ENCODE measurements at places on chromosomes 7 and 10.

- no peak for DNase-seq
These were observed 13.8 kb downstream of the LRRC4 start for GRCh38 chr7:128017460-128017859.

DNA sequence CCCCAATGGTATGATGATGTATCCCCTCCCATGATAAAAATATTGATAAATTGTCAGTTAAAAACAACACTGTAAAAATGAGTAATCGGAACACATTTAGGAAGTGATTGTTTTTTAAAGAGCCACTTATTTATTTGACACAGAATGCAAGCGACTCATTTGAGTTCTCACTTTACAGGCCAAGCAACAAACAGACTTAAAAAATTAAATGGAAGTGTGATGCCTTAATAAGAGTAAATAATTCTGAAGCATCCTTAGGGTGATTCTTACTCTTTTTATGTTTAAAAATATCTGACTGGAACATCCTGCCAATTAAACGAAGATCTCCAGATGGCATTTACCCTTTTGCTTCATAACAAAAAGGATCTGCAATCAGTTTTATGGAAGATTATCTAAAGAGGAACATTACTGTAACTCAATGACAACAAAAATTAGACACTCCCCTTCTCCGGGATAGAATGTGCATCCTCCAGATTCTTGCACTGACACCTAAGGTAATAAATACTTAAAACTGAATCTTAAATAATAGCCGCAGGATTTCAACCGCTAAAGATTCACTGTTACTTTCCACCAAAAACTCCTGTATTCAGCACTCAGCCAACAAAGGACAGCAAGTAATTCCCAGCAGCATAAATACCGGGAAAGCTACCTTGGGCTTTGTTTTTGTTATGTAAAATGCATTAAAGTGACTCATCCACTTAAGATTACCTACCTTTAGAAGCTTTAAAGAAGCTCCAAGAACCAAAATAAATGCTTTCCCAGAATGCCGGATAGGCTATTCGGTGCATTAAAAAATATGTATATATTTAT lies 1.7 kb downstream of the CACNA2D1 start:
- no peak for DNase-seq

DNA sequence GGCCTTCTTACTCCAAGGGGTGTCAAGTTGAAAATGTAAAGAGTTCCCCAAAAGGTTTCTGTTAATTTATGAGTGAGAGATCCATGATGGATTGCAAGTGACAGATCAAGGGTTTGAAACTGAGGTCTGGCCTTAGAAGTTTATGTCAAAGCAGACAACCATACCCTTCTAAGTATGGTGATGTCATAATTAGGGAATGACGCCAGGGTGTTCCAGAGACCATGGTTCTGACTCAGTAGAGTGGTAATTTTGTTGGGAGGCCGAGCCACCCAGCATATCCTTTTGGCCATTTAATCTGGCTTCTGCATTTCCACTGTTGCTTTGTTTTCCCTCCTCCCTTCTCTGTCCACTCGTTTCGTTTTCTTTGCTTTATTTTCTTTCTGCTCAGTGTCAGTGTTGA lies 2.7 kb downstream of the TRUB1 start:
- no peak for DNase-seq

DNA sequence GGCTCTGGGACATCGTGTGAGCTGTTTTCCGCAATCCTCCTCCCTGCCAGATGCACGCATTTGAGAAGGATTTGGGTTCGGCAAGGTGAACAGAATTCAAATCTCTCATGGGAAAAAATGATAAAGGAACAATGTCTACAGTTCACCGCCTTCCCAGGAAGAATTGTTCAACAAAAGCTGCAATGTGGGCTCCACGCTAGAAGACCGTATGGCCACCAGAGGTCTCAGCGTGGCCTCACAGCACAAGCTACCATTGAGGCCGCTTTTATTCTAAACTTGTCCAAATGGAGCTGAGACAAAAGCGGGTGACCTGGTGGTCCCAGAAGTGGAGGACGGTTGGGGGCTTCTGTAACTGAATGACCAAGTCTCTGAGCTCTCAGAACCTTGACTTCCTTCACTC lies 733.1 kb downstream of the PARD3 start:
- DNase-seq = no peak

GRCh38 chr7:38153515-38153914 lies 24.5 kb upstream of the STARD3NL start:
- DNase-seq = no peak

GRCh38 chr10:22174442-22174841 lies 43.4 kb downstream of the EBLN1 start:
- DNase-seq = no peak

- no peak for DNase-seq
These were observed 22.5 kb downstream of the CCDC186 start for GRCh38 chr10:114151486-114151885.

- DNase-seq = no peak
These were observed 48.2 kb upstream of the AMPH start for GRCh38 chr7:38679419-38679818.

DNA sequence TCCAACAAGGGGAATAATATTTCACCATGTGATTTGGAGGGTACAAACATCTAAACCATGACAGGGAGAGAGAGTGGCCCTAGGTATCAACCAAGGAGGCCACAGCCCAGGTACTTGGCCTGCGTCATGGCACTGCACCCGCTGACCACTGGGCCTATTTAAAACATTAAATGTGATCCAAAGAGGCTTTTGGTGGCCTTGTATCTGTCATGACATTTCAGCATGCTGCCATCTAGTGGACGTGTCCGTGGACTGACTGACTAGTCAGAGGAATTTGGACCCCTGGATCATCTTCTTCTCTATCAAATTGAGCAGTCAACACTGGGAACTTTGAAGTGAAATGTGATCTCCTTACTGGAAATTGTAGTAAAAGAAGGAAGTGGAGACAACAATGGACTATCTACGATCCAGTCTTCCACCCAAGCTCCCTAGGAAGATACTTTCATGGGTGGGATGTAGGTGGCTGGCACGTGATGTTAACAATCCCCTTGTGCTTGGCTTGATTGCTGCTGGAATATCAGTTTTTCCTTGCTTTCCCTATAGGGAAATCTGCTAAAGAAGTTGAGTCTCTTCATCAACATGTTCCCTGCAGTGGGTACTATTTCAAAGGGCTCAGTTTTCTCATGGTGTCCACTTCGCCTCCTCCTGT lies 24.6 kb upstream of the ITGA8 start:
- peak; percentile 60 for DNase-seq

DNA sequence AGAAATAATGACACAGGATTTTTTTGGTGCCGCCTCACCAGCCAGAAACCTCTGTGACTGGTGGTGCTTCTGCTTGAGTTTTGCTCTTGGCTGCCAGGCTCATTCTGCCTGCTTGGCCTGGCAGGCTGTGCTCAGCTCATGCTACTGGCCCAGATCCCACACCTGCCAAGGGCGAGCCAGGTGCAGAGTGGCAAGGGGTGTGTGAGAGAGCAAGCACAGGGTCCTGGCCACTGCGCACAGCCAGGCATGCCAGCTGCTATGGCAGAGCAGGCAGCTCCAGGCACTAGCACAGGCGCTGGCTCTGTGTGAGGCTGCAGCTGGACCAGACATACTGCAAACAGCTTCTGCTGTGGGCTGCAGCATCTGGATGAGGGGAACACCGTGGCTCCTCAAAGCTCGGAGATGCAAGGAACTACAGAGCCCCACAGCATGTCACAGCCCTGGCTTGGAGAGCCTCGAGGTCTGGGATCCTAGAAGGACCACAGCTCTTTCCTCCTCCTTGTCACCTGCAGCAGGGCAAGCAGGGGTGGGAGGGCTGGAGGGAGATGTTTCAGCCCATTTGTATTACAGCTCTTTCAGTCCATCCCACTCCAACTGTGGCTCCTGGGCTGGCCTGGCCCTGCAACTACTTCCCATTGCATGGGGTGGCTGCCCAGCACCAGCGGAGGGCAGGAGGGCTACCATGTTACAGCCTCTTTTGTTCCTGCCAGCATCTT lies 313.4 kb upstream of the SEMA3C start:
- no peak for DNase-seq

DNA sequence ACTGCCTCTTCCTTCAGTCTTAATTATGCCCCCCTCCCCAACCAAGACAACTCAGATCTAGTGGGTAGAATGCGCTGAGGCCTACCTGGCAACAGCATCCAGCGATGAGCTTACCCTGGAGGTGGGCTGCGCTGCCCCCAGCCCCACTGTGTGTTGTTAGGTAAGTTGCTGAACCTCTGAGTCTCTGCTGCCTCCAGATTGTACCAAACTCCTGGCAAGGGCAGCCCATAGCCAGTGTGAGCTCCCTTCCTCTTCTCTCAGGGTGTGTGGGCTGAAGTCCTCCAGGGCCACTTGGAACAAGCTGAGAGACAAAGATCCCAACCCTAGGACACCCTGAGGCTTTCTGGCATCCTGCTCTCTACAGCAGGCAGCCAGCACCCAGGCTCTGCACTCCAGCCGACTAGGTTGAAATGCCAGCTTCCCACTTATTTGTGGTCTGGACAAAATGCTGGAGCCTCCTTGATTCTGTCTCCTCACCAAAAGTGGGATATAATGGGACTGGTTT lies 135.3 kb downstream of the ARHGAP22 start:
- no peak for DNase-seq

DNA sequence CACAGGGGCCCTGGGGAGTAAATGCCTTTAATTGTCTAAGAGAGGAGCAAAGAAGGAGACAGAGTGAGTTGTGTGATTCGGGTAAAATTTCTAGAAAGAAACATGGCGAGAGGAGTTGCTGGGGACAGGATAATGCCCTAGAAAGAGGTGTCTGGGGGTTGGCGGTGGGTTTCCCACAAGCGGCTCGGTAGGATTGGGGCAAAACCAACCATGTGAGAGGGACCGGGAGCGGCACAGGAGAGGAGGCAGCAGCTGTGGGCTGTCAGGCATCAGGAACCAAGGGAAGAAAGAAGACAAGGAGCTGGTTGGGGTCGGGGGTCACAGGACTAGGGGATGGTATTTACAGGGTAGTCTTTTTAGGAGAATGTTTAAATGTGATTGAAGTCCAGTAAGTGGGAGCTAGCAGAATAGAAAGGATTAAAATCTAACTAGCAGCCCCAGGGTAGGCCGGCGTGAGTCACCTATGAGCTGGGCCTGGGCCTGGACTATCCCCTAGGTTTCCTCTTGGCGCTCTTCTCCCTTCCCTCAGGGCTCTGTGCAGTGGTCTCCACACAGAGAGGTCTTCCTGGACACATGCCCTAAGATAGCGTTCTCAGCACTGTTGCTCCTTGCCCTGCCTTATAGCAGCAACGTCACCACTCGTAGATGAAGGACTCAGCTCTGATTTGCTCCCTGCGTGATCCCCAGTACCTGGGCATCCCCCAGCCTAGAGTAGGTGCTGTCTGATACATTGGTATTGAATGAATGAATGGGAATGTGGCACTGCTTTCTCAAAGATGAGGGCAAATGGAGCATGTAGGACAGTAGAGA lies 32.6 kb downstream of the IKZF1 start:
- no peak for DNase-seq

DNA sequence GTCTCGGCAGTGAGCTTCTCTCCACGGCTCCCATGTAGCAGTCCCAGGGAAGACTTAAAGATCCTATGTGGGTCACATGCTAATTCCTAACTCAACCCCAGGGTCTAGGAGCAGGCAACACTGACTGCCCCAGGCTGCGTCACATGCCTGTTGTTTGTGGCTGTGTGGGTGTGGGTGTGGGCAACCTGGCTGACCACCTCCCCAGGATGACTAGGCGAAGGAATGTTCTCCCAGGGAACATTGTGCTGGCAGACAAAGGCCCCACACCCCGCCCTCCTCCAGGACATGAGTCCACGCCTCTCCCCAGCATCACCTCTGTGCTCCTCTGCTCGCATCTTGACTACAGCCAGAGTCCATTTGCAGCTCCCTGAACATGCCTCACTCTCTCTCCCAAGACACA lies 30.3 kb downstream of the SLC29A3 start:
- DNase-seq = no peak

- no peak for DNase-seq
These were observed 257.0 kb downstream of the CREB5 start for GRCh38 chr7:28669330-28669729.

- DNase-seq = no peak
These were observed 192.1 kb downstream of the SORCS1 start for GRCh38 chr10:106972381-106972780.

DNA sequence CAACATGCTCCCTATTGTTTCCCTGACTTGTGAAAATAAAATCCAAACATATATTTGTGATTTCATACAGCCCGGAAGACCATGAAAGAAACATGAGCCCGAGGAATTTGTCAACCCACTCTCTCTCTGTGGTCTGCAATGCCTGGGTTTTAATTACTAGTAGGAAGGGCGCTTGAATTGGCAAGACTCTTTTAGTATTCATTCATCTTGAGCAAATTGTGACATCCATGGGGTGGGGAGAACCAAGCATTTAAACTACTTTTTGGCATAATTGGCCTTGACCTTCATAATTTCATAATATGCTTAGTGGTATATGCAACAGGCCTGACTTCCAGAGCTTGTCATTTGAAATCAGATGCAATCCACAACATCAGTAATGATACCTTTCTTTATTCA lies 142.4 kb upstream of the BMPER start:
- DNase-seq = no peak

- no peak for DNase-seq
These were observed 280.8 kb downstream of the ARHGAP12 start for GRCh38 chr10:31647861-31648260.

GRCh38 chr7:132381742-132382472 lies 194.4 kb downstream of the PLXNA4 start:
- no peak for DNase-seq

- no peak for DNase-seq
These were observed 141.1 kb downstream of the CCSER2 start for GRCh38 chr10:84469470-84469869.

- peak; percentile 71 for DNase-seq
These were observed 44.7 kb downstream of the PDE1C start for GRCh38 chr7:32025381-32026082.

DNA sequence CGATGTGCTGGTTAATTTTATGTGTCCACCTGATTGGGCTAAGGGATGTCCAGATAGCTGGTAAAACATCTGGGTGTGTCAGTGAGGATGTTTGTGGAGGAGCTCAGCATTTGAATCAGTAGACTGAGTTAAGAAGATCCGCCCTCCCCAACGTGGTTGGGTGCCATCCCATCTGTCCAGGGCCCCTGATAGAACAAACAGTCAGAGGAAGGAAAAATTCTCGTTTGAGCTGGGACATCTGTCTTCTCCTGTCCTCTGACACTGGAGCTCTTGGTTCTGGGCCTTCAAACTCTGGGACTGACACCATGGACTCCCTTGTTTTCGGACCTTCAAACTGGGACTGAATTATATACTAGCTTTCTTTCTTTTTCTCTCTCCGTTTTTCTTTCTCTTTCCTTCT lies 59.6 kb downstream of the CARD11 start:
- DNase-seq = no peak

DNA sequence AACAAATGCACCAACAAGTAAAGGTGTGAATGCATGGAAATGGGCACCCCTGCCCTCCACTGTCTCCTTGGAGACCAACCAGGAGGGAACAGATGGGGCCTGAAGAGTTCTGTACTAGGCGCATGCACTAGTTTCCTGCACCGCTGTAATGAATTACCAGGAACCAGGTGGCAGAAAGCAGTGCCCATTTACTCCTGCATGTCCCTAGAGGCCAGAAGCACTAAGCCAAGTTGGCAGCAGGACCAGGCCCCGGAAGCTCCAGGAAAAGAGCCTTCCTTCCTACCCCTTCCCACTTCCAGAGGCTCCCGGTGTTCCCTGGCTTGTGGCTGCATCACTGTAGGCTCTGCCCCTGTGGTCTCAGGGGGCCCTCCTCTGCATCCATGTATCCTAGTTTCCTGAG lies 237.5 kb upstream of the PPP2R2D start:
- DNase-seq = no peak

Data from WERI-Rb-1 (cell line).